Breast epithelium (tissue), 4 donors: ENCODE measurements at places on chromosomes 7 and 10. TPM values are rescaled to one million over a fixed set of nuclear protein-coding genes. Genes with fewer than 3 reads are reported as not detected.

DNA sequence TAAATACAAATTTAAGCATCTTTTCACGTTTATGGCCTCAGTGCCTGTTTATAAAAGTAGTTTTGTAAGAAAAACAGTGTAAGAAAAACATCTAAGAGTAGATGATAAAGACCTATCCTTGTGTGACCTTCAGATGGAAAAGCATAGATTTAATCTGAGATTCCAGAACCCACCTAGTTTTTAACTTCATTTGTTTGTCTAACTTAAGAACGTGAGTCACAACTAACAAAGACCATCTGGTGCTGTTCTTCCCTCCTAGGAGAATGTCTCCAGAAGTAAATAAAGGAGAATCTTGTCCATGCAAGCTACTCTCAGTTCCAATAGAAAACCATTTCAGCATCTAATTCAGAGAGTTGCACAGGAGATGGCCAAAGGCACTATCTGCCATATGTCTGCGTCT is 265.4 kb upstream of the C7orf33 start:
- no peak overlapping the region for H3K27ac ChIP-seq
- no peaks in the 10 kb centered on the region for H3K27me3 ChIP-seq
- DNase-seq: no peak
- no peaks in the 10 kb centered on the region for H3K4me1 ChIP-seq

DNA sequence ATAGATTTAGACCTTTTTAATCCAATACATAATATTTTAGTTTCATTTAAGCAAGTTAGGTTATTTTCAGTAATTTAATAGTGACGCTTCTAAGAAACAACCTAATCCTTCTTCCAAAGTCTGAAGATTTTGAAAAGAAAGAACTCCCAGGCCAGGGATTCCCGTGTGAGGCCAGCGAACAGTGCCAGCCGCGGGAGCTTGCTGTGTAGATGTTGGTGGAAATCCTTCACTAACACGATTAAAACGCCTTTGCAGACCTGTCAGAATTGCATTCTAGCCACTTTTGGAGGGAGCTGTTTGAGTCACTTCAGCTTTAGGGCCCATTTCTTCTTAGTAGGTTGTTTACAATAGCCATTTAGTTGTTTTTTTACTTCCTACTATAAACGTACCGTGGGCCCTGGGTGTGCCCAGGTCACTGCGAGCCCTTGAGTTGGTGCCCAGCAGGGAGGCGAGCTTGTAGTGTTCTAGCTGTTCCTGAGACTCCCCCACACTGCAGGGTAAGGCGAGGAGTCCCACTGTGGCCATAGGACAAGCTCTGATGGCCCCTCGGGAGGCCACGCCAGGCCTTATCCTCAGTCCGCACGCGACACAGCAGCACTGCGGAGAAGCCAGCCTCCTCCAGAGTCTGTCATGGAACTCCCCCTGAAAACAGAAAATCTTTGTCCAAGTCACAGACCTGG is 32.3 kb downstream of the PPP2R2D start:
- peaks cover 3% of the 10 kb centered on the region for H3K4me1 ChIP-seq
- no peaks in the 10 kb centered on the region for H3K27me3 ChIP-seq
- no peak for DNase-seq
- H3K27ac ChIP-seq: no peak overlapping the region

DNA sequence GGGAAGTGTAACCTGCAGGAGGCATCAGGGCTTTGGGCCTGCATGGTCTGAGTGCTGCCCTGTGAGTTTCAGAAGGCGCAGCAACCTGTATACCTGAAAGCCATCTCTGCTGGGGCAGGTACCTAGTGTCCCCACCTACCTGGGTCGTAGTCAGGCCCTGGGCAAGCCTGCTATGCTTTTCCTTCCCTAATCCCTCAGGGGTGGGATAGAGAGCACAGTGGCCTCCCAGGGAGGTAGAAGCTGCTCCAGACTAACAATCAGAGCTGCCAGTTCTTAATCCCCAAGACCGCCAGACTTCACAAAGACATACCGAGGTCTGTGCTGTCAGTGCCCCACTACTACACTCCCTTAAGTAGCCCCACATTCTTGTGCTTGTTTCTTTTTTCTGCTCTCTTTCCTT is 52.0 kb downstream of the PTEN start:
- H3K4me3 ChIP-seq: no peak overlapping the region
- no peaks in the 10 kb centered on the region for H3K4me1 ChIP-seq
- H3K27me3 ChIP-seq: no peaks in the 10 kb centered on the region

DNA sequence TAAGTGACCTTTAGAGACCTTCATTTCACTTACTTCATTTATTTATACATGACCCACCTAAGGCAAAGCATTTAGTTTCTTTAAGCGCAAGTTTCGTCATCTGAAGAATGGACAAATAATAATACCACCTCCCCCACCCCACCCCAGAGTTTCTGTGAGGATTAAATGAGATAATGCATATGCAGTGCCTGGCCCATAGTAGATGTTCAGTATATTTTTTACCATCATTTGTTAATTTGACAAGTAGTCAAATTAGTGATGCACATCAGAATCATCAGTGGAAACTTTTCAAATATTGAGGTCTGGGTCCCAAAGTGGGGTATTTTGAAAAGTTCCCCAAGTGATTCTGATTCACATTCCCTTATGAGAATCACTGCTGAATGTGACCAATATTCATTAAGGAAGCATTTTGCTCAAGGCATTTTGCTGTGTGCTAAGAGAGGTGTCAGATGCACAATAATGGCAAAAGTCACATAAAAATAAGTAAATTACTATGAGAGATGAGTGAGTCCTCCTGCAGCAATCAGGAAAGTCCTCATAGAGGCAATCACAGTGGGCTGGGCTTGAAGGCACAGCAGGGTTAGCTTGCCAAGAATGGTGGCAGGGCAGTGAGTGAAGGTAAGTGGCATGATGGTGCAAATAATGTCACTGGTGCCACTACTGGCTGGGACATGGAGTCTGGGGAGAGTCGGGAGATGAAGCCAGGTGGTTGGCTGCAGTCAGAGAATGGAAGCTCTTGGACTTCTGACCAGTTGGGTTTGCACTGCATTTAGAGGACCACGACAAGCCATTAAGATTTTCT is 244.1 kb downstream of the PTEN start:
- no peak overlapping the region for H3K27ac ChIP-seq
- H3K4me3 ChIP-seq: no peak overlapping the region
- DNase-seq: no peak
- H3K36me3 ChIP-seq: no peaks in the 10 kb centered on the region
- H3K27me3 ChIP-seq: no peaks in the 10 kb centered on the region

- no peaks in the 10 kb centered on the region for H3K27me3 ChIP-seq
- no peaks in the 10 kb centered on the region for H3K4me1 ChIP-seq
- DNase-seq: no peak
- H3K4me3 ChIP-seq: no peak overlapping the region
- no peak overlapping the region for H3K27ac ChIP-seq
Observed at GRCh38 chr10:70250961-70251680, 17.9 kb upstream of the PPA1 start.

- no peaks in the 10 kb centered on the region for H3K27me3 ChIP-seq
- no peaks in the 10 kb centered on the region for H3K36me3 ChIP-seq
- no peaks in the 10 kb centered on the region for H3K4me1 ChIP-seq
- no peak for DNase-seq
Observed at GRCh38 chr10:112990271-112990670, 40.2 kb downstream of the TCF7L2 start.

GRCh38 chr7:64098-64915 is 128.1 kb upstream of the FAM20C start:
- peaks cover 3% of the 10 kb centered on the region for H3K4me1 ChIP-seq
- H3K36me3 ChIP-seq: no peaks in the 10 kb centered on the region
- H3K27ac ChIP-seq: no peak overlapping the region

- H3K4me1 ChIP-seq: no peaks in the 10 kb centered on the region
- H3K4me3 ChIP-seq: no peak overlapping the region
- H3K36me3 ChIP-seq: no peaks in the 10 kb centered on the region
- no peaks in the 10 kb centered on the region for H3K27me3 ChIP-seq
Observed at GRCh38 chr7:91892099-91892705, 11.7 kb upstream of the MTERF1 start.

GRCh38 chr7:13628239-13629001 is 361.0 kb downstream of the ETV1 start:
- H3K27me3 ChIP-seq: no peaks in the 10 kb centered on the region
- no peaks in the 10 kb centered on the region for H3K36me3 ChIP-seq
- H3K27ac ChIP-seq: no peak overlapping the region

DNA sequence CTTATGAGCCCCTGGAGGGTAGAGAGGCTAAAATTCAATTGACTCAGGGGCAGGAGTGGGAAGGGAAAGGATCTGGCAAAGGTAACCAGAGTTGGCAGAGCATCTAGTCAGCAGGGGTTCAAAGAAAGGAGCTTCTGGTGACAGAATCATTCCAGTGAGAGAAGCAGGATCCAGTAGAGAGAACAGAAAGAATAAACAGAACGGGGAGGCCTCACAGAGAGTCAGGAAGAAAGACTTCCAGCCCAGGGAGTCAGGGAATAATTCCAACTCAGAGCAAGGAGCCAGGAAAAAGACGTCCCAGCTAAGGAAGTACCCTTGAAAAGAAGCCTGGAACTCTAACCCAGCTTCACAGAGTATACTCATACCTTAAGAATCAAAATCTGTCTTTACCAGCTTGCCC is 66.6 kb upstream of the CPXM2 start:
- DNase-seq: no peak
- H3K27me3 ChIP-seq: no peaks in the 10 kb centered on the region
- H3K36me3 ChIP-seq: no peaks in the 10 kb centered on the region
- H3K4me1 ChIP-seq: no peaks in the 10 kb centered on the region

The SCART1 gene
- 1.4 TPM for total RNA-seq

The IPMK gene
- total RNA-seq: 13.5 TPM

The RSPH10B2 gene
- 0.44 TPM for total RNA-seq

The OTUD1 gene
- total RNA-seq: 20.2 TPM

The ANKRD7 gene
- not detected for total RNA-seq

The EBF3 gene
- total RNA-seq: 4.2 TPM

The AKR1B1 gene
- 55.0 TPM for total RNA-seq

The ACSM6 gene
- 0.66 TPM for total RNA-seq

The CFAP46 gene
- total RNA-seq: 0.73 TPM
